Thyroid gland (tissue), 4 donors: ENCODE measurements at places on chromosomes 5 and 9. TPM values are rescaled to one million over a fixed set of nuclear protein-coding genes. Genes with fewer than 3 reads are reported as not detected.

DNA sequence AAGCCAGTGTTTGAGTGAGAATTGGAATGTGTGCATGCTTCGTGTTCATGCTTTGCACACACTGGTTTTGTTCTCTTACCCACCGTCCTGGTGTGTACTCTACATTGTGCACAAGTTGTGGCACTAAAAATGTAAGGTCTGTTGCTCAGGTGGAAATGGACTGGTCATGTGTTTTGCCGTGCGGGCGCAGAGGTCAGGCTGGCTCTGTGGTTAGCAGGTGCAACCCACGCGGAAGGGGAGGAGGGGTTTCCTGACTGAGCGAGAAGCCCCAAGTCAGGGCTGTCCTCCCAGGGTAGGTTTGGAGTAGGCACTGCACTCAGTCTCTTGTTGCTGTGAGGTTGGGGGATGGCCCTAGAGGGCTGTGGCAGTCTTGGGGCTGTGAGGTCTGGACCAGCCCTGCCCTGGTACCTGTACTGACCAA, 86.6 kb downstream of the EHMT1 start:
- no peaks in the 10 kb centered on the region for H3K27me3 ChIP-seq
- no peak overlapping the region for H3K27ac ChIP-seq
- H3K4me1 ChIP-seq, result peaks cover 3% of the 10 kb centered on the region
- no peak overlapping the region for H3K4me3 ChIP-seq

Gene C5orf22
- 16.0 TPM for total RNA-seq

Gene MARCHF3
- total RNA-seq, result 4.2 TPM

Gene BAAT
- total RNA-seq, result not detected

GRCh38 chr9:32579706-32580331, 6.9 kb upstream of the NDUFB6 start:
- no peak overlapping the region for H3K27ac ChIP-seq
- H3K36me3 ChIP-seq, result no peaks in the 10 kb centered on the region
- no peak overlapping the region for H3K4me3 ChIP-seq
- no peaks in the 10 kb centered on the region for H3K4me1 ChIP-seq

Gene CD180
- total RNA-seq, result 0.20 TPM

DNA sequence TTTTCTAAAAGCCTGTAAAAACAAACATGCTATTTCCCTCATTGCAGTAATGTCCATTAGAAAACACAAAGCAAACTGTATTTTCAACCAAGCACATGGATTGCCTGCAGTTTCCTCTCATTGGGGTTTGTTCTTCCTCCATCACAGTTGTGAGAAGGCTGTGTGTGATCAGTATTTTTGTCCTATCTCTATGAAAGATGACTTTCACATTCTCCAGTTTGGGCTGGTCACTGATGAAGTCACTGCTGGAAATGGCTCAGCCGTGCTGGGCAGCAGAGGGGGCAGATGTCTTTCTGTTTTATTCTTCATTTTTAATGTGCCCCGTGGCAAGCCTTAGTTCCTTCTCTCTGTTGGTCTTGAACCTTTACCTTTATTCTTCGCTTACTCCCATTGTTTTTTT, 288.9 kb upstream of the MPDZ start:
- no peaks in the 10 kb centered on the region for H3K27me3 ChIP-seq
- no peak for DNase-seq
- H3K4me3 ChIP-seq, result peak overlapping the region; percentile 7
- no peaks in the 10 kb centered on the region for H3K4me1 ChIP-seq

Gene TMC1
- not detected for total RNA-seq

Gene PCDHGB7
- total RNA-seq, result 9.5 TPM

DNA sequence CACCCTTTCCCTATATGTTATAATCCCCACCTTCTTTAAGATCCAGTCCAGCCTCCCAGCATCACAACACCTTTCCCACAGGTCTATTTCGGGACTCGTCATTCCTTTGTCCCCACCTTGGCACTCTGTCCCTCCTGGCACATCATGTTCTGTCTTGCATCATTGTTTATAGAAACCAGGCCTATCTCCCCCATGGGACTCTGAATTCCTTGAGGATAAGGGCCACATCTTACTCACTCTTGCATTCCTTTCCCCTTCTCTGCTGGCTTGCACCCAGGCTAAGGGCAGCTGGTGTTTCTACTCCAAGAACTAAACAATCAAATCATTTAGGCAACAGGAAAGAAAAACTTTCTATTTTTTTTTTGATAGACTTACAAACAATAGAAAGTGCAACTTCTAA, 205.7 kb downstream of the AGTPBP1 start:
- H3K4me3 ChIP-seq, result no peak overlapping the region
- peak; percentile 91 for DNase-seq
- no peaks in the 10 kb centered on the region for H3K36me3 ChIP-seq
- peaks cover 16% of the 10 kb centered on the region for H3K4me1 ChIP-seq

Gene OTP
- total RNA-seq, result not detected

- H3K4me3 ChIP-seq, result no peak overlapping the region
- DNase-seq, result no peak
- no peaks in the 10 kb centered on the region for H3K27me3 ChIP-seq
- H3K4me1 ChIP-seq, result no peaks in the 10 kb centered on the region
- H3K27ac ChIP-seq, result no peak overlapping the region
- no peaks in the 10 kb centered on the region for H3K36me3 ChIP-seq
Observed at GRCh38 chr5:33513462-33514185, 72.9 kb downstream of the TARS1 start.

DNA sequence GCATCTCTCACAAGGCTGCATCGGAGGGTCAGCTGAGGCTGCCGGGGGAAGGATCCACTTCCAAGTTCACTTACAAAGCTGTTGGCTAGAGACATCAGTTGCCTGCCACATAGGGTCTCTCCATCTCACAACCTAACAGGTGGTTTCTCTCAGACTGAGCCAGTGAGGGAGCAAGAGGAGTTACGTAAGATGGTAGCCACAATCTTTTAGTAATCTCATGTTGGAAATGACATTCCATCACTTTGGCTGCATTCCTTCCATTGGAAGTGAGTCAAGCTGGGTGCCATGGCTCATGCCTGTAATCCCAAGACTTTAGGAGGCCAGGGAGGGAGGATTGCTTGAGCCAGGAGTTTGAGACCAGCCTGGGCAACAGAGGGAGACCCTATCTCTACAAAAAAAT, 7.4 kb upstream of the GRK6 start:
- no peak overlapping the region for H3K27ac ChIP-seq
- no peak for DNase-seq
- no peaks in the 10 kb centered on the region for H3K4me1 ChIP-seq
- no peaks in the 10 kb centered on the region for H3K27me3 ChIP-seq
- no peaks in the 10 kb centered on the region for H3K36me3 ChIP-seq

GRCh38 chr5:107853031-107853430, 182.3 kb upstream of the EFNA5 start:
- no peak overlapping the region for H3K4me3 ChIP-seq
- no peaks in the 10 kb centered on the region for H3K36me3 ChIP-seq
- H3K4me1 ChIP-seq, result no peaks in the 10 kb centered on the region
- no peaks in the 10 kb centered on the region for H3K27me3 ChIP-seq
- DNase-seq, result no peak

- no peak overlapping the region for H3K4me3 ChIP-seq
- no peaks in the 10 kb centered on the region for H3K4me1 ChIP-seq
- no peak overlapping the region for H3K27ac ChIP-seq
- no peak for DNase-seq
- H3K36me3 ChIP-seq, result no peaks in the 10 kb centered on the region
Observed at GRCh38 chr9:122183501-122183900, 23.8 kb downstream of the MORN5 start.

DNA sequence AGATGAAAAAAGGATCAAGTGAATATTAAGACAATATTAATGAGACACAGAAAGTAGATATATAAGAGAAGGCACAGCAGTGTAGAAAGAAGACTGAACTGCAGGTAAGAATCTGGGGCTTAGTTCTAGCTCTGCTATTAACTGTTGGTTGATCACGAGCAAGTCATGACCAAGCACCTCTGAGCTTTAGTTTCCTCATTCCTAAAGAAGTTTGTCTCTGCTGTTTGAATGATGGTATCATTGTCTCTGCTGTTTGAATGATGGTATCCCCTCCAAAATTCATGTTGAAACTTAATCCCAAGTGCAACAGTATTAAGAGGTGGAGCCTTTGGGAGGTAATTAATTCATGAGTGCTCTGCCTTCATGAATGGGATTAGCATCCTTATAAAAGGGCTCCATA, 2.5 kb upstream of the NME5 start:
- no peaks in the 10 kb centered on the region for H3K4me1 ChIP-seq
- no peak overlapping the region for H3K27ac ChIP-seq
- H3K4me3 ChIP-seq, result no peak overlapping the region

Gene ADAMTSL2
- total RNA-seq, result 9.2 TPM

- H3K4me1 ChIP-seq, result no peaks in the 10 kb centered on the region
- H3K36me3 ChIP-seq, result no peaks in the 10 kb centered on the region
Observed at GRCh38 chr9:114897196-114897595, 33.2 kb downstream of the TNFSF8 start.

- H3K36me3 ChIP-seq, result no peaks in the 10 kb centered on the region
- no peak overlapping the region for H3K27ac ChIP-seq
- H3K4me3 ChIP-seq, result no peak overlapping the region
- no peaks in the 10 kb centered on the region for H3K27me3 ChIP-seq
Observed at GRCh38 chr9:22838266-22838665, 391.6 kb downstream of the DMRTA1 start.

Gene AK1
- 98.9 TPM for total RNA-seq

Gene PCDHB14
- 6.5 TPM for total RNA-seq

Gene FUT7
- total RNA-seq, result not detected

DNA sequence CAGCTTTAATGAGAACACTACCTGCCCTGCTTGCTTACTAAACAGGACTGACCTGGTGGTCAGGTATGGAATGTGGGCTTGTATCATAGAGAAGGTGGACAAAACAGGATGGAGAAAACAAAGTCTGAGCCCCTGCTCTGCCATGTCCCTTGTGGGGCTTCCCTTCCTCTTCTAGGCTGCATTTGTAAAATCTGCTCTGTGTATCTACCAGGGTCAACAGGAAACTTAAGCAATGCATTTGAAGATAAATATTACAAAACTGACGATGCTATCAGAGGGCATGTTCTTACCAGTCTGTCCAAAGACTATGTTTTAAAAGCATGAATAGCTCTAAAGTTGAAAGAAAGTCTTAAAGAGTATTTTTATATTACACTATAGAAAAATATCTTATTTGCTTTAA, 228.7 kb downstream of the DCP2 start:
- H3K4me1 ChIP-seq, result peaks cover 11% of the 10 kb centered on the region
- H3K4me3 ChIP-seq, result no peak overlapping the region
- H3K36me3 ChIP-seq, result no peaks in the 10 kb centered on the region

Gene ADAMTS12
- 5.8 TPM for total RNA-seq

GRCh38 chr9:76620996-76621395, 143.2 kb upstream of the PCA3 start:
- H3K4me1 ChIP-seq, result peaks cover 20% of the 10 kb centered on the region
- H3K27ac ChIP-seq, result peak overlapping the region; percentile 86
- peak; percentile 26 for DNase-seq
- H3K4me3 ChIP-seq, result no peak overlapping the region
- H3K27me3 ChIP-seq, result no peaks in the 10 kb centered on the region
- no peaks in the 10 kb centered on the region for H3K36me3 ChIP-seq

GRCh38 chr5:14748180-14748900, 83.8 kb downstream of the OTULIN start:
- H3K4me1 ChIP-seq, result no peaks in the 10 kb centered on the region
- no peak overlapping the region for H3K27ac ChIP-seq
- no peak for DNase-seq

DNA sequence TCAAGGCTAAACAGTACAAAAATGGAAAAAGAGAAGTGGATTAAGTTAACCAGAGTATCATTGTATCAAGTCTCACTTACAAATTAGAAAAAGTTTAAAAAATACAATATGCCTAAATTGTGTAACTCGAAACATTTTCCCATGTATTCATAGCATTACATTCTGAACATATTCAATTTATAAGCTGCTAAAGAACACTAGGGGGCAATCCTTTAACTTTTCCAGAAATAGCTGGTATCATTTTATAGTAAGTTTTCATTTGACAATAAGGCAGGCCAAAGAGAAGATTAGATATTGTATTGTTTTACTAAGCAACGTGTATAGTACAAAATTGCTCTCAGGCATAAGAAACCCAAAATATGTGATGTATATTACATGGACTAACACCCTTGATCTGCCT, 234.6 kb downstream of the ADGRV1 start:
- no peaks in the 10 kb centered on the region for H3K4me1 ChIP-seq
- H3K27ac ChIP-seq, result no peak overlapping the region
- no peak overlapping the region for H3K4me3 ChIP-seq

GRCh38 chr5:33422191-33422590, 18.6 kb upstream of the TARS1 start:
- no peak overlapping the region for H3K27ac ChIP-seq
- no peak overlapping the region for H3K4me3 ChIP-seq
- DNase-seq, result no peak
- H3K27me3 ChIP-seq, result no peaks in the 10 kb centered on the region
- no peaks in the 10 kb centered on the region for H3K4me1 ChIP-seq

Gene ZNG1F
- total RNA-seq, result 13.6 TPM

Gene NSUN2
- total RNA-seq, result 34.1 TPM

Gene CTSV
- 6.3 TPM for total RNA-seq

- no peaks in the 10 kb centered on the region for H3K27me3 ChIP-seq
- H3K36me3 ChIP-seq, result no peaks in the 10 kb centered on the region
- H3K4me1 ChIP-seq, result no peaks in the 10 kb centered on the region
- no peak for DNase-seq
- H3K27ac ChIP-seq, result no peak overlapping the region
Observed at GRCh38 chr9:86655147-86655546, 292.2 kb downstream of the GAS1 start.

DNA sequence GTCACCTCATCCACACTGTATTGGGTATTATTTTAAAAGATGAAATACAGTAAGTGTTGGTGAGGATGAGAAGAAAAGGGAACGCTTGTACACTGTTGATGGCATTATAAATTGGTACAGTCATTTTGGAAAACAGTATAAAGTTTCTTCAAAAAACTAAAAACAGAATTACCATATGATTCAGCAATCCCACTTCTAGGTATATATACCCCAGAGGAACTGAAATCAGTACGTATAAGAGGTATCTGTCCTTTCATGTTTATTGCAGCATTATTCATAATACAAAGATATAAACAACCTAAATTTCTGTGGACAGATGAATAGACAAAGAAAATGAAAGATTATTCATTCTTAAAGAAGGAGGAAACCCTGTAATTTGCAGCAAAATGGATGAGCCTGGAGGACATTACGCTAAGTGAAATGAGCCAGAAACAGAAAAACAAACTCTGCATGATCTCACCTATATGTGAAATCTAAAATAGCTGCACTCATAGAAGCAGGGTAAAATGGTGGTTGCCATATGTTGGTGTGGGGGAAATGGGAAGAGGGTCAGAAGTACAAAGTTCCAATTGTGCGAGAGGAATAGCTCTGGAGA, 191.6 kb downstream of the TRIM36 start:
- H3K4me3 ChIP-seq, result no peak overlapping the region
- H3K4me1 ChIP-seq, result no peaks in the 10 kb centered on the region
- H3K27ac ChIP-seq, result no peak overlapping the region
- no peaks in the 10 kb centered on the region for H3K36me3 ChIP-seq
- no peaks in the 10 kb centered on the region for H3K27me3 ChIP-seq

- no peaks in the 10 kb centered on the region for H3K27me3 ChIP-seq
- no peaks in the 10 kb centered on the region for H3K36me3 ChIP-seq
- H3K27ac ChIP-seq, result no peak overlapping the region
Observed at GRCh38 chr9:27784847-27785713, 211.8 kb upstream of the C9orf72 start.

- no peak for DNase-seq
- H3K4me3 ChIP-seq, result no peak overlapping the region
- H3K27me3 ChIP-seq, result no peaks in the 10 kb centered on the region
- no peaks in the 10 kb centered on the region for H3K36me3 ChIP-seq
Observed at GRCh38 chr5:173760461-173761177, 127.5 kb upstream of the CPEB4 start.
